Femur (tissue), 1 donor: ENCODE measurements at places on chromosomes 3 and 15.

DNA sequence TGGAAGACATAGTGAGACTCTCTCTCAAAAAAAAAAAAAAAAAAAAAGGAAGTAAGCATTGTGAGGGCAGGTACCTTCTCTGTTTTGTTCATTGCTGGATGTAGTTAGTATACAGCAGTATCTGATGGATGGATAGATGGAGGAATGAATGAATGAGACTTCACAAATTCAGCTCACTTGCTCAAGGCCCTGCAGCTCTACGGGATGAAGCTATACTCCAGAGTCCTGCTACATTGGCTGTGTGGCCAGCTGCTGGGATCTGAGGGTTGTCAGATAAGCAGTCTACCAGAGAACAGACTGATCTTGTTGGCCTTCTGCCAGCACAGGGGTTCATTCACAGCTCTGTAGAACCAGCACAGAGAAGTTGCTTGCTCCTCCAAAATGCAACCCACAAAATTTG is 35.0 kb downstream of the MLH1 start:
- DNase-seq = peak; percentile 42

DNA sequence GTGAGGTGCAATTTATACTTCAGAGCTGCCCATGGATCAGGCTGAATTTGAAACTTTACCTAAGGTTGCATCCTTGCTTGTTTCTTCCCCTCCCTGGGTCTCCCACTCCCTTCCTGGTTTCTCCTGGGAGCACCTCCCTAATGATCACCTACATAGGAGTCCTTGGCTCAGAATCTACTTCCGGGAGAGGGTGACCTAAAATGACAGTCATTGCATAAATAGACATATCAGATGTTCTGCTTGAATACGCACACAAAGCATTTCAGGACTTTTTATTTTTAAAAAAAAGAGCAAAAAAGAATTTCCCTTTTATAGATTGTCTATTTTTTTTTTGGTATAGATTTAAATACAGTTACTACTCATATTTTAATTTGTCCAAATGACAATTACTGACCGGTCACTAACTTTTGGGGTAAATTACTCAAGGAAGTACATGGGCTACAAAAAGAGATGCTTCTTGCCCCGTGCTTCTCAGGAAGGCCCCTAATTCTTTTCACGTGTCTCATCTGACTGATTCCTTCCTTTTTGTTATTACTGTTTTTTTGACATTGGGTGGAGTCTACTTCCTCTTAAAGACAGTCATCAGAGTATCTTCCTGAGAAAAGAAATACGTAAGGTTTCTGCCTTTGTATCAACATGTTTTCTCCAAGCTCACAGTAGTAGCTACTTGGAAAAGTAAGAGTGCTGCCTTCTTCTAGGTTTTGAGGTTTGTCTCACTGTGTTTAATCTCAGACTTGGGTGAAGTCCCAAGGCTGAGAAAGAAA is 4.9 kb upstream of the MYZAP start:
- no peak for DNase-seq

DNA sequence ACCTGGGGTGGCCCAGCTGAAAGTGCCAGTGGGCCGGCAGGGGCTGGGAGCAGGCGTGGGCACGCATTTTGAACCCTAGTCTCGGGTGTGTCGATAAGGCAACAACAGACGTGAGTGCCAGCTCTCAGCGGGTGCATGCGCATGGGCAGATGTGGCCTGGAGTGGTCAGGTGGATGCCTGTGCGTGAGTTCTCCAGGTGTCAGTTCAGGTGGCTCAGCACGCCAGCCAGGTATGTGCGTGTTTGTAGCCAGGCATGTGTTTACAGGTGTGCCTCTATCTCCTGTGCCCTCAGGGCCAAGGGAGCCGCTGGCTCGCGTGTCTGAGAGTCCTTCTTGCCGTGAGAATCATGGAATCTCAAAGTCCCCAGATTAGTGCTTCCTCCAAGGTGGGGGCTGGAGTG is 14.8 kb downstream of the CYP1A2 start:
- no peak for DNase-seq

GRCh38 chr15:83904107-83905040 is 250.5 kb downstream of the ADAMTSL3 start:
- peak; percentile 83 for DNase-seq

DNA sequence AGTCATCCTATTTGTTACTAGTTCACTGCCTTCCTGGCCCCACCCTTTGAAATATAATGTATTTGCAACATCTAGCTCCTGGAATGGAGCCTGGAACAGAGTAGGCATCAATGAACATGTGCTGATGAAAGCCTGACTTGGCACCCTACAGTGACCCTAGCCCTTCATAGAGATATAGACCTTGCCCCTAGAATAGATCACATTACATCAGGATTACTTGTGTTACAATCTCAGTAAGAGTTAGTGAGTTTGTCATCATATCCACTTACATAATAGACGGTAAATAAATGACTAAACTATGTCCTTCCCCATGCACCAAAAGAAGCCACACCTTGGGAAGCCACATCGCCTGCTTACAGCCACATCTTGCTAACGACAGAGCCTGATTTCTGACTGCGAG is 110.5 kb upstream of the WNT5A start:
- DNase-seq = no peak

DNA sequence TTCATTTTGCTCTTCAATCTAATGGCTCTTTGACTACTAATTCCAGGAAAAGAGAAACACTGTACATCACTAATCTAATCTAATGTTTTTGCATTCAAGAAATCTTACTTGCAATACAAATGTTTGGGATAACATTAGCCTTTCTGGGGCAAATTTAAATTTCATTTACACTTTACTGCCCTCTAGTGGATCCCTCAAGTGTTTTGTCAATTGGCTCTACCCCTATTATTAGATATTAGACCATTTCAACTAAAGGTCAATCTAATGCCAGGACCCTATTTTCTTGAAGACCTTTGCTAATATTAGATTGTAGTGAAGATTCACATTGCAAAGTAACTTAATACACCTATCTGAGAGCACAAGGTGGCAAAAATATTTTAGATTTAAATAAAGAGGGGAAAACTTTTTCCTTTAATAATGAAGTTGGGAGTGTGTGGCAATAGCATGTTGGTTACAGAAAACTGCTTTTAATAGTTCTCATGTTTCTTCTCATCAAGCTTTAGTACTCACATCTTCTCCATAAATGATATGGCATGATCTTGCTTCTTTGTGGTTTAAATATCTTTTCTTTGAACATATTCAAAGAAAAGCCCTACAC is 5.0 kb downstream of the C2CD4A start:
- no peak for DNase-seq

DNA sequence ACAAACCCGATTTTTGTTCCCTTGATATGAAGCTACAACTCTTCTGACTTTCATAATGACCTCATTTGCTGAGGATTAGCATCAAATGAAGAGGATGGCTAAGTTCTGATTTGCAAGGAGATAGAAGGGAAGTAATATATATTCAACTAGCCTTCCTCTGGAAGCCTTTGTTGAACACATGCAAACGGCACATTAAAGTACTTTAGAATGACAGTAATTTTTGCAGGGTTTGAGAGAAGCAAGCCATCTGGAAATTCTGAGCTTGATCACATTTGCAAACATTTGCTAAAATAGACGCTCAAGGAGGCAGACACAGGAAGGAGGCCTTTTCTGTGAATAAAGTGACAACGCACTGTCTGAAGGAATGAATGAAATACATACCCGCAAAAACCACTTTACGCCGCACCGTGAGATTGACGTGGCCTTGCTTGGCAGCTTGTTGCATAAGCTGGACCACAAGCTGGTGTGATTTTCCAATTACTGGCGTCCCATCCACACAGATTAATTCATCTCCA is 657.2 kb downstream of the MAGI1 start:
- no peak for DNase-seq

DNA sequence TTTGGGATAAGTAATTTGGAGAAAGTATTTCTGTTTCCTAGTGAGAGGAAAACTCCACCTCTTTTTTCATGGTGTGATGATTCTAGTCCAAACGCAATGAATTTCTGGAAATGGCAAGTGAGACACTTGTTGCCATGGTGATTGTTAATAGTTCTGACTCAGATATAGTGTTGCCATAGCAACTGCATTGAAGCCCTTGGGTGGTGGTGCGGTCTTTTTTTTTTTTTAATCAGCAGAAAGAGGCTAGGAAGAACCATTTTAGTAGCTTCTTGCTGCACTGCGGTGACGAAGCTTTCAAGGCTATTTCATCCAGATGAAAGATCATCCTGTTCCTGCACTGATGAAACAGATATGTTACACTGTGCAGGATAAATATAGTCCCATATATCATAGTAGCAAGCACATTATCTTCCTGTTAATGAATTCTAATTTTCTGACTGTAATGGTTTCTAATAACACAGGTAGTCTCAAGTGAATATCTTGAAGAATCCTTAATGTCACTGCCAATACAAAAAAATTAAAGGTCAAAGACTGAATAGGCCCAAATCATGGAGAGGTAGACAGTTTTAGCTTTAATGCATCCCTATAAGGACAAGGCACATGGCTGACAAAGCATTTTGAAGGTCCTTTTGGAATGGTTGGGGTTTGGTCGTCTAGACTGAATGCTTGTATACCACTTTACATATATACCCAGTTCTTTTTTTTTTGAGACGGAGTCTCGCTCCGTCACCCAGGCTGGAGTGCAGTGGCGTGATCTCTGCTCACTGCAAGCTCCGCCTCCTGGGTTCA is 125.1 kb upstream of the ZBTB20 start:
- DNase-seq = no peak

DNA sequence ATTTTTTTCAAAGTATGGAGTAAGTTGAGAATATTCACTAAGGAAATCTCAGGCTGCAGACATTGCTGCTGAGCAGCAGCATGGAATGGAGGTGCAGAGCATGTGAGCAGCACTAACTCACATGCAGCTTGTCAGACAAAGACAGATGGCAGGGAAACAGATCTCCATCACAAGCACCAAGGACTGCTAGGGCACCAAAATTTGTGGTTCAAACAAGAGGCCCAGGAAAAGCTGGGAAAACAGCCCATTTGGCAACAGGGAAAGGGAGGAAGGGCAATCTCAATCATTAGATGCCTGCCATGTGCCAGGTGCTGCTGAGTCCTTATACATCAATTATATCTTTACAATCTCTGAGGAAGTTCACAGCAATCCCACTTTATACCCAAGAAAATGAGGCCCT is 47.2 kb upstream of the EIF1B start:
- no peak for DNase-seq

GRCh38 chr3:28250999-28251398 is 9.6 kb downstream of the CMC1 start:
- DNase-seq = no peak

GRCh38 chr3:47515864-47516319 is 2.4 kb upstream of the ELP6 start:
- DNase-seq = no peak
